M059J (cell line): ENCODE measurements at places on chromosomes 16 and 17. TPM values are rescaled to one million over a fixed set of nuclear protein-coding genes. Genes with fewer than 3 reads are reported as not detected.

The PIK3R5 gene
- not detected in 2 replicates for total RNA-seq

- DNase-seq: no peak
Observed at GRCh38 chr16:660459-661183, 7.3 kb upstream of the RHOT2 start.

The NECAB2 gene
- not detected in 2 replicates for total RNA-seq

DNA sequence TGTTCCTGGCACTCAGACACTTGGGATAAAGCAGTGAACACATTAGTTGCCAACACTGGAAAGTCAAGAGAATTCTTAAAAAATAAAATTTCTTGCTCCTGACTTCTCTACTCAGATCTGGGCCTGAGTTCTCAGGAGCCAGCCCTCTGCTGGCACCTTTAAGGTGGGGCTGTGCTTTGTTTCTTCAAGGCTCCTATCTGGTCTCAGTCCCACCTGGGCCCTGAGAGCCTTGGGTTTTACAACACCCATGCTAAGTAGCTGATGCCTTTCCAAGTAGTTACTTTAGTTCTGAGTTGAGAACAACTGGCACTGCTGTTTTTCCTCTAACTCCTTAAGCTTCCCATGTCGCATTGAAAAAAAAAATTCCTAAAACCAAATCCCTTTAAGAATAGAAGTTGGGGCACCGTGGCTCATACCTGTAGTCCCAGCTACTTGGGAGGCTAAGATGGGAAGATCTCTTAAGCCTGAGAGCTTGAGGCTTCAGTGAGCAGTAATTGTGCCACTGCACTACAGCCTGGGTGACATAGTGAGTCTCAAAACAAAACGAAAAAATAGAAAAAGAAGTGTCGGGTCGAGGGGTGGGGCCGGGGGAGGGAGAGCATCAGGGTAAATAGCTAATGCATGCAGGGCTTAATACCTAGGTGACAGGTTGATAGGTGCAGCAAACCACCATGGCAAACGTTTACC is 16.6 kb downstream of the CHAD start:
- no peak for DNase-seq

DNA sequence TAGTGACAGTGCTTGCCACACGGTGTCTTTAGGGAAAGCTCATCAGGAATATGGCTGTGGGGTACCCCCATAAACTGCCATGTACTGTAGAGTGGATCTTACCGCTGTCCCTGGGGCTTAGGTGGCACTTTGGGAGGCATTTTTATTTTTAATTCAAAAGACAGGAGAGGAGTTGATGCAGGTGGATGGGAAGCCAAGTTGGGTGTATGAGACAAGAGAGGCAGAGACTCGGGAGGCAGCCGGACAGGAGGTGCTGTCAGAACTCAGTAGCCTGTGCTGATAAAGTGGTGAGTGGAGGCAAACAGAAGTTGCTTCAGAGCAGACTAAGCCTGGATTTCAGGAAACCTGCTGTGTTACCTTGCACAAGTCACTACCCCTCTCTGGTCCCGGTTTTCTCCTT is 185.9 kb downstream of the TMEM132E start:
- no peak for DNase-seq

DNA sequence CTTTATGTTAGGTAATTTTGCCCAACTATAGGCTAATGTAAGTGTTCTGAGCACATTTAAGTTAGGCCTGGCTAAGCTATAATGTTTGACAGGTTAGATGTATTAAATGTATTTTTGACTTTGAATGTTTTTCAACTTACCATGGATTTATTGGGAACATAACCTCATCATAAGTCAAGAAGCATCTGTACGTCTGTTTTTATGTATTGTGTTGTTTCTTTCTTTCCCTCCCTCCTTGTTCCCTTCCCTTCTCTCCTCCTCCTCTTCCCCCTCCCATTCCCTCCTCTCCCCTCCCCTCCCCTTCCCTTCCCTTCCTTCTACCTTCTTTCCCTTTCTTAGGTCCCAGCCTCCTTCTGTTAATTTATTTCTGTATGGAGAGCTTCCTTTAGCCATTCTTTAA is 9.2 kb downstream of the CFAP97D1 start:
- no peak for DNase-seq

DNA sequence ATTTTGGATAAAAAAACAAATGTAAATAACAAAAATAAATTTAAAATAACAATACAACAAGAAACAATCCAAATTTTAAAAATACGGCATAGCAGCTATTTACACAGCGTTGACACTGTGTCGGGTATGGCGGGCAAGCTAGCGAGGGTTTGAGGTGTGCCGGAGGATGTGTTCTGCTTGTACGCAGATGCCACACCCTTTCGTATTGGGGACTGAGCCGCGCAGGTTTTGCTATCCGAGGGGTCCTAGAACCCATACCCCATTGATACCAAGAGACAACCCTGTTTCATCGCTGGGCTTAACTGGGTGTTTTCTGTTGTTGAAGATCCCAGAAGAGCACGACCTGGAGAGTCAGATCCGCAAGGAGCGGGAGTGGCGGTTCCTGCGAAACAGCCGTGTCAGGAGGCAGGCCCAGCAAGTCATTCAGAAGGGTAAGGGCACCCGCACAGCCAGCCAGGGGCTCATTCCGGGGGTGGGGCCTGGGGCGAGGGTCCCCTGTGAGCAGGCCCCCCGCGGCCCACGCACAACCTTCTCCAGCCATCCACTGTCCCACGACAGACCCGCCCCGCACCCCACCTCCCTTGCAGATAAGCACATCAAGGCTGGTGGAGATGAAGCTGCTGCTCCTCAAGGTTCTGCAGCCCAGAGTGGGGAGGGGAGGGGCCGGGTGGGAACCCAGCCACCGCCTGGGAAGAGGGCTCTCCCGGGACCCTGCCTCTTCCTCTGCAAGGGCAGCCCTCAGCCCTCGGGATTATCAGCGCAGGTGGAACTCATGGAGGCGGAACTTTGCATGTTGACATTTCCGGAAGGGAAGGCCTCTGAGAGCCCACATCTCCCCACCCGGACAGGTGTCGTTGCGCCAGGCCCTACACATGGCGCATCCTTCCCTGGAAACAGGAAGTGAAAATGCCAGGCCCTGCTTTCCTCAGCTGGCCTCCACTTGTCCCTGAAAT is 51.2 kb upstream of the CHMP6 start:
- no peak for DNase-seq

GRCh38 chr17:69883120-69883519 is 191.9 kb upstream of the KCNJ16 start:
- DNase-seq: no peak

DNA sequence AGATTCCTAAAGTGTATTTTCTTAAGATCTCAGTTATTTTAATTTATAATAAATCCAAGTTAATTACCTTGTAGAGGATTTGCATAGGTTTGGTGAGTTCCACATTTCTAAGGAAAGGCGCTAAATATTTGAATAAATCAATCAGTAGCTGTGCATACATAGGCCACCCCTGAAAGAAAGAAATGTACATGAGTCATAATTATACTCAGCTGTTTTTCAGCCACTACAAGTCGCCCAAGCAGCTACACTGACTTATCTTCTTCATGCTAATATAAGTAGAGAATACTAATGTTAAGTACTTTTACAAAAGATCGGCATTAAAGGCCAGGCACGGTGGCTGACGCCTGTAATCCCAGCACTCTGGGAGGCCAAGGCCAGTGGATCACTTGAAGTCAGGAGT is 14.9 kb downstream of the SETD6 start:
- DNase-seq: no peak

GRCh38 chr17:81923302-81924260 is 4.0 kb downstream of the MAFG start:
- DNase-seq: no peak

- DNase-seq: no peak
Observed at GRCh38 chr17:2240541-2240940, 63.0 kb downstream of the SMG6 start.

The TEX19 gene
- 0.05 TPM in 1 of 2 replicates, not detected in the other for total RNA-seq

- DNase-seq: peak; percentile 56
Observed at GRCh38 chr16:3825103-3825502, 55.4 kb downstream of the CREBBP start.

The NT5M gene
- total RNA-seq: 1.6 and 1.8 TPM in 2 replicates

DNA sequence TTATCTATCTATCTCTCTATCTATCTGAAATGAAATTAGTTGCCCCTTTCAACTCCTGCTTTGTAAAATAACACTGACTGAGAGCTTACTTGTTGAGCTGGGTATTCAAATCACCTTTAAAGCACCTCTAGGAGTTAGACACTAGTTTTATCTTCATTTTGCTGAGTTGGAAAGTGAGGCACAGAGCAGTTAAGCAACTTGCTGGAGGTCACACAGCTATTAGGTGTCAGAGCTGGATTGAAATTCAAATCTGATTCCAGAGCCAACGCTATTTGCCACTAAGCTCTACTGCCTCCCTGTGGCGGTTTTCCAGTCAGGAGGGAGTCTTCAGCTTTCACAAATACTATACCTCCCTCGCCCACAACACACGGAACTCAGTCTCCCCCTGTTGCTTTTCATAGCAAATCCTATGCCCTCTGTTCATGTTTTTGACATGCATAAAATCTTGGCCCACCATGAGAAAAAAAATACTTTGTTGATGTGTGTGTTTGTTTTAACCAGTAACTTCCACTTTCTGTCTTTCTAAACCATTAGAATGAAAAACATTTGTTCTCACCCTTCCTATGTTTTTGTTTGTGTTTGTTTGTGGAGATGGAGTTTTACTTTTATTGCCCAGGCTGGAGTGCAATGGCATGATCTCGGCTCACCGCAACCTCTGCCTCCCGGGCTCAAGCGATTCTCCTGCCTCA is 74.8 kb upstream of the SMURF2 start:
- DNase-seq: no peak

- peak; percentile 84 for DNase-seq
Observed at GRCh38 chr17:77963441-77963840, 4.9 kb downstream of the TNRC6C start.

- DNase-seq: peak; percentile 9
Observed at GRCh38 chr16:83653785-83654184, 154.0 kb upstream of the HSBP1 start.

The KRTAP9-6 gene
- not detected in 2 replicates for total RNA-seq

DNA sequence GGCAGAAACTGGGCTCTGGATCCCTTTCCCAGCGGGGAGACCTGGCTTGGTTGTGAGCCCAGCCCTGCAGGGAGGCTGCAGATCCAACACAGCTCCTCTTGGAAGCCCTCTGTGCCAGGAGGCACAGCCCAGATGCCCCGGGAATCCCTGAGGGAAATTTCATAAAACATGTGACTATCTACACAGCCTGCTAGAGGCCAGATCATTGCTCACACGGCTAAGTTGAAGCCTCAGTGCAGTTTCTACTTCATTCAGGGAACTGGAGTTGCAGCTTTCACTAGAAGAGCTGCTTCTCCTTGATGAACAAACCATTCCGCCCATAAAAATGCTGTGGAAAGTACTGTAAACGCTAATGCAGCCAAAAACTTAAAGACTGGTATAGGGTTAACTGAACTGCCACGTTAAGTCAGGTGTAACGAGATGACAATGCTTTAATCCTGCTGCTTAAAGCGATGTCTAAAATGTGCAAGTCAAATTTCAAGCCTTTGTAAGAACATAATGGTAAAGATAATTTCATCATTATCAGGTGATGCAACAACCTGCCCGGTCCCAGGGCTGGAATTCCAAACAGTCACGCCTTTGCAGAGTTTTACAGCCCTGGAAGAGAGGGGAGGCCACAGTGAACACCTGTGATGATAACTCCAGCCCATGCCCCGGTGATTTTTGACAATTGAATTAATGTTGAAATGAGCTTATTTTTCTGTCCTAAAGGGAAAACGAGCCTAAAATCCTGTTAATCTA is 172.5 kb downstream of the ZFHX3 start:
- no peak for DNase-seq

- DNase-seq: no peak
Observed at GRCh38 chr17:61669522-61669921, 78.5 kb upstream of the NACA2 start.

The IRX3 gene
- total RNA-seq: 8.4 and 12.7 TPM in 2 replicates

The HS3ST2 gene
- not detected in 2 replicates for total RNA-seq

GRCh38 chr16:12067714-12068401 is 91.3 kb downstream of the SNX29 start:
- peak; percentile 76 for DNase-seq

DNA sequence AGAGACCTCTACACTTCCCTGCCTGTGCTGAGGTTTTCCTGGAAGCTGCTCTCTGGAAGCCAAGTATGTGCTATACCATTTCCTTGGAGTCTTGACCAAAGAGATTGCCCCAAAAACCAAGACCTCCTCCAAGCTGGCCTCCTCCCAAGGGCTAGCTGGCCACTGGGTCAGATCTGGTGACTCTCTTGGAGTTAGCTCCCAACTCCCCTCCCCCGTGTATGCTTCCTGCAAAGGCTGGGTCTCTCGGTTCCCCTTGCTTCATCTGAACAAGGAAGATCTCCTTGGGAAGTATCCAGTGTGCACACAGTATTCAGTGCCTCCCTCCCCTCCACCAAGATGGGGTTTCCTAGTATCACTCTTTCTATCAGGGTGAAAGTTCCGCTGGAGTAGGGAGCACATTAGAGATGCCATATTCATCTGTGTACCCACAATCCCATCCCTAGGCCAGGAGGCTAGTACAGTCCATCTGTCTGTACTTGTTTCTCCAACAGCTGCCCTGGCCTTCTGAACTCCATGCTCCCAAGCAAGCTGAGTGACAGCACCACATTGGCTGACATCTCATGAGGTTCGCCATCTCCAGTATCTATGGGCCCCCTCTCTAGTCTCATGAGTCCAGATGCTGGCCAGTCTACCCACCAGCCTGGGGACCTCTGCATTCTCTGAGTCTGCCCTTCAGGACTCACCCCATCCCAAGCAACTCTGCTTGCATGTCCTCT is 3.2 kb downstream of the GAS7 start:
- no peak for DNase-seq

DNA sequence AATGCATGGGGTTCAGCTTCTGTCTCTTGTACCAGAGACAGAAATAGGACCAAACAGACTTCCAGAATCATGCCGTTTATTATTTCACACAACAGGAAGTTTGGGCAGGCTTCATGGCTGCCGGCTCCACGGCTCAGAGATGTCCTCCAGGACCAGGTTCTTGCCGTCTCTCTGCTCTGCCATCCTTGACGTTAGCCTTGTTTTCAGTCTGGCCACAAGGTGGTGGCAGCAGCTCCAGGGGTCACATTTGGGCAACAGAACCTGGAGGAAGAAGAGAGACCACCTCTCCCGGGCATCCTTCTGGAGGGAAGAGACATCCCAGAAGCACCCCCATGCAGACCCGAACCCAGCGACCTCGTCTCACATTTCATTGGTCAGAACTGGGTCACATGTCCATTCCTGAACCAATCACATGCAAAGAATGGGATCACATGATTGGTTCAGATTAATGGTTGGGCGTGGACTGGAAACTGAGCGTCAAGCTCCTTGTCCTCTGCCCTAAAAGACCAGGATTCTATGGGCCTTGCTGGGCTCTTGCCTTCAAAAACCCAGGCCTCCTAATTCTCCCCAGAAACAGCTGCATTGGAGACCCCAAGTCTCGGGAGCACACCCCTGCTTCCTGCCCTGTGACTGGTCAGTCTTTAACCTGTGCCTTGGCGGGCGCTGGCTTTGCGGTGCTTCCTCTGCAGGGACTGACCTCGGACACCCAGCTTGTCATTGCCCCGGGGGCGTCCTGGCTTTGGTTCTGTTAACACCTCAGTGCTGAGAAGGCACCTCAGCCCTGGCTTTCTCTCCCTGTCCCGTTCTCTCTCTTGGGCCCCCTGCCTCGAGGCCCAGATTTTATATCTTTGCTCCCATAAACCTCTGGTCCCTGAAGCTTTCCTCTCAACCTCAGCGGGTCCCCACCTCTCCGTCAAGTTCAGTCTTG is 63.3 kb downstream of the IRF8 start:
- DNase-seq: no peak
